ENCODE measurements at places on chromosomes 4 and X. TPM values are rescaled to one million over a fixed set of nuclear protein-coding genes. Genes with fewer than 3 reads are reported as not detected.

The ZNF41 gene
- total RNA-seq: 12.2 TPM

DNA sequence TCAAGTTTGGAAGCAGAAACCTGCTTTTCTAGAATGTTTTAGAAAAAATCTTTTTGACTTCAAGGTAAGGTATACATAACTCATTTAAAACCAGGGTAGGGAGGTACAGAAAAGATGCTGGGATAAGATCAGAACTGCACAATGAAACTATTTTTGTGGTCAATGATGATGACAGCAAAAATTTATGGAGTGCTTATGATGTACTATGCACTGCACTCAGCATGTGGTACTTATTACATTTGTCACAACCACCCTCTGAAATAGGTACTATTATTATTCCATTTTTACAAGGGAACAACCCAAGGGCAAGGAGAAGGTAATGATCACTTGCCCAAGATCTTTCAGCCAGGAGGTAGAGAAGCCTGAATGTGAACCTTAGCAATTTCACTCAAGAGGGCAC, 8.0 kb downstream of the GPM6B start:
- no peak for DNase-seq

DNA sequence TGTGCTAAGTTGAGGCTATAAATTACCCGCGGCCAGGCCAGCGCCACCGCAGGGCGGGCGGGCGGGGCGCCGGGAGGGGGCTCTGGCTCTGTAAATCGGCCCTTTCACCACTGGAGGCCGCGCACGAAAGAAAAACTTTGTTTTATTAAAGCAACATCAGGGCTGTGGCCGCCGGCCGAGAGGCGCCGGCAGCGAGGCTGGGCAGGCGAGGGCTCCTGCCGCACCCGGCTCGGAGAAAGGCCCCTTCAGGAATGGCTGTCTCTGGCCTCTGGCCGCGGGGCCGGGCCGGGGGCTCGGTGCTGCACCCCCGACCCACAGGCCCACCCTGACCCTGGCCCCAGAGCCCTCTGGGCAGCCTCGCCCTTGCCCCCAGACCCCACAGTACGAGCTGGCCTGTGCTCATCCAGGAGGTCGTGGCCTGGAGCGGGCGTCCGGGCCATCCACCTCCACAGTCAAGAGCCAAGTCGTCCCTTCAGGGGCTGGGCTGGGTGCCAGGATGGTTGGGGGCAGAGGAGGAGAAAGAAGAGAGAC, 29.5 kb upstream of the FGFR3 start:
- DNase-seq: no peak

The ENPEP gene
- total RNA-seq: 2.7 TPM

DNA sequence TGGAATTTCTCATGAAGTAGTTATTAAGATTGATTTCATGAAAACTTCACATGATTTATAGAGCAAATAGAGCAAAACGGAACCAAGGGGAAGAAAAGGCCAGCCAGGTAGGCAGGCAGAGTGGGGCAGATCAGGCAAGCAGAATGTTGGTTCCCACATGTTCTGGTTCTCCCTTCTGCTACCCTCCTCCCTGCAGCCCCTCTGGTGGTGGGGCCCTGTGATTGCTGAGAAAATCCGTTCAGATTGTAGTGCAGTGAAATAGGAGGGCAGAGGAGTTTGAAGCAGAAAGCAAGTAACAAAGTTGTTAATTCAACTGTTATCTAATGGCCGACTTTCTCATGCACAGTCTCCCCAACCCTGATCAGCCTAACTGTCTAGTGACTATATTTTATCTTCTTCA, 185.3 kb downstream of the MID1IP1 start:
- DNase-seq: no peak

The LEF1 gene
- 18.1 TPM for total RNA-seq

Data from cerebellum (tissue), 4 donors.